A549 (cell line): ENCODE measurements at places on chromosomes 16 and 17.

DNA sequence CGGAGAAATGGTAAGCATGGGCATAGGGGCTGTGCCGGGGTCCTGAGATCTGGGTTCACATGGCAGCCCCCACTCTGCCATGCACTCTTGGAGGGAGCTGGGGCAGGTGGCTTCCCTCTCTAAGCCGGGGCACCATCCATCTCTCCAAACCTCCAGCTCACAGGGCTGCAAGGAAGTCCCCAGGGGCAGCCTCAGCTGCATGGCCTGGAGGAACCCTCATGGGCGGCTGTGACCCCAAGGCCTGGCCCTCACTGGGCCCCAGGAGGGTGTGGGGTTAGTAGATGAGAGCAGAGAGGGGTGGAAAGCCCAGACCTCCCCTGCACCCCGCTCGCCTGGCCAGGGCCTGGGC is 2.6 kb downstream of the CTRB2 start:
- DNase-seq = no peak

- DNase-seq = no peak
These were observed 103.2 kb downstream of the NTN1 start for GRCh38 chr17:9124554-9124935.

DNA sequence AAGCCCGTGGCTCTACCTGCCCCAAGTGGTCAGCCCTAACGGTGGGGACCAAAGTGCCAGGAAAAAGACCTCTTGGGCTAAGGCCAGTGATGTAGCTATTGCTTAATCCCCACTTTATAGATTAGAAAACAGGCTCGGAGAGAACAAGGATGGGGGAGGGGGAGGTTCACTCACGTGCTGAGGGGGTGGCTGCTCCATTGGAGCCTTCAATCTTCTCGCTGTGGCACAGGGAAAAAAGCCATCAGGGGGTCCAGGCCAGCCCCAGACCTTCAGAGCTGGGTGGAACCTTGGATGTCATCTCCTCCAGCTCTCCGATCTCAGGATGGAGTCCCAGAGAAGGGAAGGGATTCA is 45.9 kb downstream of the SRCIN1 start:
- DNase-seq = no peak

- peak; percentile 93 for DNase-seq
These were observed at the start of the genes LRRC3C and ORMDL3 for GRCh38 chr17:39927101-39927928. LRRC3C (plus strand) TSS chr17:39927732; CDS start chr17:39941524, 13,792 bp downstream. ORMDL3 (minus strand) TSS chr17:39927601; CDS start chr17:39924203, 3,398 bp downstream.

- DNase-seq = no peak
These were observed 6.8 kb downstream of the RSPRY1 start for GRCh38 chr16:57192720-57193486.

DNA sequence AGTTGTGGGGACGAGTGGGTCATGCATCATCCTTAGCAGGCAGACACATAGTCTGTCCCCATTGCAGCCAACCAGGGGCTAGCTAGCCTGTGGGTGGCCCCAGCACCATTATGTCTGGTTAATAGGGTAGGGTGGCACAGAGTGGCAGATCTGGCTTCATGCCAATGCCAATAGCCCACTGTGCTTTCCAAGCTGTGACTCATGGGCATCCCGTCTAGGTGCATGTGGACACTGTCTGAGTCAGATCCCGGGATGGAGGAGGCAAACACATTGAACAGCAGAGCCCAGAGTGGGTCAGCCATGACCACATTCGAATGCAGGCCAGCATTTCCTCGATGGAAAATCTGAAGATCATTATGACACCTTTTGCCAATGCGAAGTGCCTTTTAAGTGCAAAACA is 2.5 kb downstream of the HS3ST2 start:
- DNase-seq = peak; percentile 15

- peak; percentile 46 for DNase-seq
These were observed 317 bp downstream of the TEFM start for GRCh38 chr17:30905742-30906100.

- no peak for DNase-seq
These were observed 21.4 kb downstream of the RPTOR start for GRCh38 chr17:80566054-80566400.

DNA sequence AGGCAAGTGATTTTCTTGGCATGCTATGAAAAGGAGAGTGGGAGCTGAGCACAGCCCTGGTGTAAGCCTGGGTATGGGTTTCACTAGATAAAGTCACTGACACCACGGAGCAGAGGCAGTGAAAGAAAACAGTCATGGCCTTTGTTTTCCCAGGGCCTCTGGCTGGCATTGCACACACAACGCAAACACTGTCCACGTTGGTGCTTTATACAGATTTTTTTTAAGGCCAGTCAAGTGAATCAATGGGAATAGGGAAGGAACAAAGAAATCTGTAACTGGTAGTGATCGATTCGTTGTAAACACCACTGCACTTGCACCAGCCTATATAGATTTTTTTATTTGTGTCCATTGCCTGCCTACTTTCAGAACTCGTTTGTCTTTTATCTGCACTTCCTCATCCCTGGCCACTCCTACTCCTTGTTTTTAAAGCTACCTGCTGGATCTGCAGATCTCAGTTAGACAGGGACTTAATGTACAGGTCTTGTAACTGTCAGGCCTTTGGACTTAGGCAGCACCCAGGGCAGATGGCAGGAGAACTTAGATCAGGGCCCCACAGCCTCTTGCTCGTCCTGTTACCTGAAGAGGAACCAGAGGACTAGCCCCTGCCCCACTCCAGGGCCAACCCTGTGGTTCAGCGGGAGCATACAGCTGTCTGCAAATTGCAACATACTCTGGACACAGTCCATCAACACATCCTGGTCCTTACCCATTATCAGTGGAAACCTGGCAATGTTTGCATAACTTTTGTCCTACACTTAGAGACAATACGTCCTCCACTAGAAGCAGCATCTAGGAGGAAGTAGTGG is 10.6 kb upstream of the TMIGD1 start:
- DNase-seq = peak; percentile 85

- DNase-seq = no peak
These were observed 806 bp downstream of the TBX21 start for GRCh38 chr17:47733674-47734410.

- DNase-seq = no peak
These were observed 33.6 kb downstream of the HAPSTR1 start for GRCh38 chr16:9124908-9125584.

- no peak for DNase-seq
These were observed 13.8 kb downstream of the HEATR3 start for GRCh38 chr16:50079397-50080140.

DNA sequence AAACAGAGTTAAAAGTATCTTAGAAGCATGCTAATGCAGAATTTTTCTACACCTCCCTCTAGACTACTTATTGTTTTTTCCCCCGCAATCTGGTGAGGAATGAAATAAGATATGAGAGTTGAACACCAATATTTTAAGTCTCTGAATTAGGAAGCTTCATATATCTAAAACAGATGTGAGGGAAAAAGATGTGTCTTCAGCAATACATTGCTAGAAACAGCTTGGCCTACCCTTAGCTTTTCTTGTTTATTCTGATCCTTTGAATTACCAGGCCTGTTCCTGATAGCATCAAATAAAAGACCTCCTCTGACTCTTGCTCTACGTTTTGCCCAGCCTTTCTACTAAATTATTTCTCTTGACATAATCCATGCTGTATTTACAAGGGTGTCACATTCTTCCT is 221.8 kb downstream of the CDH11 start:
- DNase-seq = no peak

DNA sequence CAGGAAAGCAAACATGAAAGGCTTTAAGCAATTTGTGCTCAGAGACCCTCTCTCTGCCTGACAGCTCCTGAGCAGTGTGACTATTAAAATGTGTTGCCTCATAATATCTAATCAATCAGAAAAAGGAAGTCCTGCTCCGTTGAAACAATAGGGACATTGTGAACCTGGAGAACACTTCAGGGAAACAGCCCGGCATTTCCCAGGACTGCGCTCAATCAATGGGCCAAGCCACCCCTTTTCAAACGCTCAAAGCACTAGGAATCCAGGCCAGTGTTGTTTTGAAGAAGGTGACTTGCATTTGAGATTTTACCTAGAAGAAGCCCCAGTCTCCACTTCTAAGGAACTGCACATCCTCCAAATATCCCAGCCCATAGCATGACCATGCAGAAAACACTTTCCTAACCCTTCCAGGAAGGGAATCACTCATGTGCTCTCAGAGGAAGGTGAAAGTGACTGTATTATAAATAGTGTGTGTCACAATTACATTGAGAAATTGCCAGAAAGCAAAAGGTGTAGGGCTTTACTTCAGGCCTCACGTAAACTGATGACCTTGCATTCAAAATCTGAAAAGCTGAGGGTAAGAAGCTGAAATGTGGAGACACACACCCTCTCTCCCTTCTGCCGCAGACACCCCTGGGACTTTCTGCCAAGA is 19.4 kb downstream of the CDRT4 start:
- DNase-seq = no peak

DNA sequence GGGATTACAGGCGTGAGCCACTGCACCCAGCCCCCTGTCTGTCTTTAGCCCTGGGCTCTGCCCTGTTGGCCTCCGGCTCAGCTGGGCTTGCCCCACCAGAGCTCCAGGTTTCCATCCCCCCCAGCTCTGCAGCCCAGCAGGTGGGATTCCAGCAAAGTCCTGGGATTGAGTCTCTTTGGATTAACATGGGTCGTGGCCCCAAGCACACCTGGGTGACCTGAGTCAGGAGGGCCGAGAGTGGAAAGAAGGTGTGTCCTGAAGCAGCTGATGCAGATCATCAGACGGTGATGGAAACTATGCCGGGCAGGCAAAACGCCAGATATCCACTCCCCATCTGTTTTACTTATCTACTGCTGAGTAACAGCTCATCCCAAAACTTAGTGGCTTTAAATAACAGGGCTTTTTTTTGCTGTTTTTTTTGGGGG is 72.5 kb downstream of the KNOP1 start:
- DNase-seq = no peak

GRCh38 chr17:49031965-49032928 is 35.1 kb downstream of the IGF2BP1 start:
- DNase-seq = peak; percentile 96

DNA sequence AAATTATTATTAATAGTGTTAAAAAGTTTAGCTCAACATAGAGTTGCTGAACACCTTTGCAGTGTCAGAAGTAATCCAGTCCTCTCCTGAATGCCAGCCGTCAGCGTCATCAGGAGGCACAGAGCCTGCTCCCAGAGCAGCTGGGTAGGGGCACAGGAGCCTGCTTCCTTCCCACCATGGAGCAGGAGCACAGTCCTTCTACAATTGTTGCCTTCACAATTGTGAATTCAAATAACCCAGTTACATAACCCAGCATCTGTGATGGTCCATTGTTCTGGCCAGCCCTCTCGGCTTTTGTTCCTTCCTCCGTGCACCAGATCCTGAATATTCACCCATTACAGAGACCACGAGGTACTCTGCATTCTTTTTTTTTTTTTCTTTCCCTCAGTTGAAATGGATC is 393.9 kb upstream of the MAF start:
- no peak for DNase-seq

- DNase-seq = no peak
These were observed 66.6 kb downstream of the WSB1 start for GRCh38 chr17:27360507-27360906.

- peak; percentile 60 for DNase-seq
These were observed 668 bp downstream of the SPATA2L start for GRCh38 chr16:89700649-89701424.

DNA sequence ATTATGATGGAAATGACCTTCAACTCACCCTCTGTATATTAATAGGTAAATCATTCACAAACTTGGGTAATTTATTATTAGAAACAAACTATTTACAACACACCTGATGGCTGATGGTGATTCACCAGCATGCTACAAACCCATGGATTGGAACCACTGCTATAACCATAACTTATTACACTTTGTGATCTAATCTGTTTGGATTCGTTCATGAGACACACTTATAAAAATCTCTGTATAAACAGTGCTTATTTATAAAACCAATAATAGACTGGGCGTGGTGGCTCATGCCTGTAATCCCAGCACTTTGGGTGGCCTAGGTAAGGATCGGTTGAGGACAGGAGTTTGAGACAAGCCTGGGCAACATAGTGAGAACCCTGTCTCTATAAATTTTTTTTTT is 16.0 kb downstream of the SMIM36 start:
- DNase-seq = peak; percentile 91

DNA sequence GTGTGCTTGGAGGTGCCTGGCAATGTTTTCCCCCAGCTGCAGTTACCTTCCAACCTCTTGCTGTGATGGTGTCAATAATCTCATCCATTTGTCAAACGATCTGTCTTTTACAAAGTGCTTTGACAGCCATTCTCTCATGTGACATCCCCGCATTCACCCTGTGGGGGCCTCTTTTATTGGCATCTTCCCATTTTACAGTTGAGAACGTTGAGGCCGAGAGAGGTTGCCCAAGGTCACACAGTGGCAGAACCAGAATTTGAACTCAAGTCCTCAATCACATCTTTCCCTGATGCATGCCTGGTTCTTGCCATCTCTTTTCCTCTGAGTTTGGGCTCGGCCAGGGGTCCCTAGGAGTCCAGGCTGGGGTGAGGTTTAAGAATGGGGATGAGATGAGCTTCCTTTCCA is 1.5 kb downstream of the TAOK2 start:
- DNase-seq = no peak

- peak; percentile 45 for DNase-seq
These were observed 25.0 kb upstream of the ADAM11 start for GRCh38 chr17:44733753-44734152.

DNA sequence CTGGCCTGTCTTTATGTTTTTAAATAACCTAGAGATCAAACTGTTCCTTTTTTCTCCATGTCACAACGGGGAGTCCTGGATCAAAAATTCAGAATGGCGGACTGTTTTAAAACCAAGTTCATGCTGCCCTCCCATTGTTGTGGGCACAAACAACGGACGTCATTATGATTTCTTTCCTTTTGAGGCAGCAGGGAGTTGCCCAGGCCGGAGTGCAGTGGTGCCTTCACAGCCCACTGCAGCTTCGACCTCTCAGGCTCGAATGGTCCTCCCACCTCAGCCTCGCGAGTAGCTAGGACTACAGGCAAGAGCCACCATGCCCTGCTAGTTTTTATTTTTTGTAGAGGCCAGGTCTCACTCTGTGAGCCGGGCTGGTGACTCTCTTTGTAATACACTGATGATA is 26.5 kb downstream of the NDE1 start:
- no peak for DNase-seq

GRCh38 chr16:1929105-1929504 is 10.9 kb upstream of the HS3ST6 start:
- DNase-seq = peak; percentile 78

- peak; percentile 64 for DNase-seq
These were observed 90.7 kb downstream of the TIMM22 start for GRCh38 chr17:1087381-1088241.

- DNase-seq = no peak
These were observed 354 bp upstream of the ESRP2 start for GRCh38 chr16:68236137-68236825.

DNA sequence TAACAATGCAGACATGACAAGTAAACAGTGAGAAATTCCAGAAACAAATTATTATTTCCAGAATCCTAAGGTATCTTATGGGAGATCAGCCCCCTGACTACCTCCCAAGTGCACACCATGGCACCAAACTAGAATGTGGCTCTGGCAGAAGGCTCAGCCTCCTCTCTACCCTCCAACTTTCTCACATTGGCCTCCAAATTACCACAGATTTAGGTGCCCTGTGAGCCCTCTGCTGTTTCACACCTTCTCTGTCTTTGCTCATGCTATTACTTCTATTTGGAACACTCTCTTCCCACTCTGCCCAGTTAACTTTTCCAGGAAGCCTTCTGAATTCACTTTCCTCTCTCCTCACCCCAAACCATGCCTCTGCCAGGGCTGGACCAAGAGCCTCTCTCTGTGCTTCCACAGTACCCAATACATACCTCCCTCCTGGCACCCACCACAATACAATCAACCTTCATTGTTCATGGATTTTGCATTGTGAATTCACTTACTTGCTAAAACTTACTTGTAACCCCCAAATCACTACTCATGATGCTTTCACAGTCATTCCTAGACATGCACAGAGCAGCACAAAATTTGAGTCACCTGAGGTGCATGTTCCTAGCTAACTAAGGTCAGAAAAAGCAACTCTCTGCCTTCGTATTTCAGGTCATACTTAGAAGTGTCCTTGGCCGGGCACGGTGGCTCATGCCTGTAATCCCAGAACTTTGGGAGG is 31.4 kb downstream of the SMG6 start:
- DNase-seq = no peak
